ENCODE measurements at places on chromosomes 11 and 22.

- DNase-seq, result no peak
Measured at GRCh38 chr11:112334381-112334780, 73.7 kb upstream of the PLET1 start.

GRCh38 chr11:3860375-3860774 is 4.9 kb downstream of the STIM1 start:
- DNase-seq, result no peak

GRCh38 chr22:35335936-35336781 is 36.5 kb downstream of the TOM1 start:
- no peak for DNase-seq

DNA sequence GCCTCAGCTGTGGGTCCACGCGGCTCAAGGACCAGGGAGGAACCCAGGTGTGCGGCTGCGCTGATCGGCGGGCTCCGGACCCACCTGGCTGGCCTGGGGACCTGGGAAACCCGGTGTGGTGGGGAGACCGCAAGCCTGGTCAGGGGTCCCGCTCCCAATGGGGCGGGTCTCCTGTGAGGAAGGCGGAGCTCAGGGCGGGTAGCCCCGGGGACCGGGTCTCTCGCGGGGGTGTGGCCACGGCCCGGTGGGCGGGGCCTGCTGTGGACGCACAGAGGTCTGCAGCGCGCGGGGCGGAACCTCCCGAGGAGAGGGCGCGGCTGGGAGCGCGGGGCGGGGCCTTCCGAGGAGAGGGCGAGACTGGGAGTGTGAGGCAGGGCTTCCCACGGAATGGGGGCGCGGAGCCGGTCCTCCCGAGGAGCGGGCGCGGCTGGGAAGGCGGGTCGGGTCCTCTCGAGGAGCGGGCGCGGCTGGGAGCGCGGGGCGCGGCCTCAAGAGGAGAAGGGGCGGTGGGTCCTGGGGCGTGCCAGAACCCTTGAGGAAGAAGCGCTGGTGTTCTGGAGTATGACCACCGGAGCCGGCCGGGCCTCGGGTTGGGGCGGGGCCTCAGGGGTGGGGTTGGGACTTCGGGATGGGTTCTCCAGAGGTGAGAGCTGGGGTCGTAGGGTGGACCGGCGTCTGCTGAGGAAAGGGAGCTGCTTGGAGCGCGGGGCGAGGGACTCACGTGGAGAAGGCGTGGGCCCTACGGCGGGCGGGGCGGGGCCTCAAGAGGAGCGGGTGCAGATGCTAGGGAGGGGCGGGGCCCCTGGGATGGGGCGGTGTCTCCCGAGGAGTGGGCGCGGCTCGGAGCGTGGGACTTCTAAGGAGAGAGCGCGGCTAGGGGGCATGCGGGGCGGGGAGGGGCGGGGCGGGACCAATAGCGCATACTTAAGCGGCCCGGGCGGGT is 20.8 kb downstream of the DGCR6L start:
- peak; percentile 57 for DNase-seq

DNA sequence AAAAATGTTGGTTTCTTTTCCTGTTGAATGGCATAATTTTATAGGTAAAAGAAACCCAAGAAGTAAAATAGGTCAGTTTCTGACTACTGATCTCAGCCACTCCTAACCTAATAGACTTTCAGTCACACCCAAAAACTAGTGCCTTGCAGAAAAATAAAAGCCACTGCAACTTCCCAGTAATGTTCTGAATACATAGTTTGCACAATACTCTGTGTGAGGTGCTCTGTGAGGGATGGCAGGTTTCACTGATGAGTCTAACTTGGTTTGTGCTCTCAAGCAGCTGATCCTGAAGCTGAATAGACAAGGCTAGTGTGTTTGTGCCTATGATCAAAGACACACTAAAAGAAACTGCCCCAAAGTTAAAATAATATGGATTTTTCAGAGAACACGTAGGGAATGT is 758.3 kb downstream of the NELL1 start:
- no peak for DNase-seq

GRCh38 chr11:2380396-2380795 is 3.3 kb downstream of the CD81 start:
- no peak for DNase-seq

DNA sequence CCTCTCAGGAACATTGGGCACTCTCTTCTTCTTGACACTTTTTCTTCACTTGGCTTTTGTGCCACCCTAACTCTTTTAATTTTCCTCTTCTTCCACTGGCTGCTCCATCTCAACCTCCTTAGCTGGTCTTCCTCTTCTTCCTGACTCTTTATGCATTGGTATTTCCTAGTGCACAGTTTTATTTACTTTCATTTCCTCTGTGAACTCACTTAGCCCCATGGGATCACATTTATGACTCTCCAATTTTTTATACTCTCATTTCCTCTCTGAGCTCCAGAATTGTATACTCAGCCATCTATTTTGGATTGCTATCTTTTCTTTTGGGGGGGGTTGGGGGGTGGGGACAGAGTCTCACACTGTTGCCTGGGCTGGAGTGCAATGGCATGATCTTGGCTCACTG is 38.5 kb upstream of the LARGE1 start:
- DNase-seq, result no peak

GRCh38 chr11:41065432-41065831 is 394.0 kb downstream of the LRRC4C start:
- DNase-seq, result no peak

DNA sequence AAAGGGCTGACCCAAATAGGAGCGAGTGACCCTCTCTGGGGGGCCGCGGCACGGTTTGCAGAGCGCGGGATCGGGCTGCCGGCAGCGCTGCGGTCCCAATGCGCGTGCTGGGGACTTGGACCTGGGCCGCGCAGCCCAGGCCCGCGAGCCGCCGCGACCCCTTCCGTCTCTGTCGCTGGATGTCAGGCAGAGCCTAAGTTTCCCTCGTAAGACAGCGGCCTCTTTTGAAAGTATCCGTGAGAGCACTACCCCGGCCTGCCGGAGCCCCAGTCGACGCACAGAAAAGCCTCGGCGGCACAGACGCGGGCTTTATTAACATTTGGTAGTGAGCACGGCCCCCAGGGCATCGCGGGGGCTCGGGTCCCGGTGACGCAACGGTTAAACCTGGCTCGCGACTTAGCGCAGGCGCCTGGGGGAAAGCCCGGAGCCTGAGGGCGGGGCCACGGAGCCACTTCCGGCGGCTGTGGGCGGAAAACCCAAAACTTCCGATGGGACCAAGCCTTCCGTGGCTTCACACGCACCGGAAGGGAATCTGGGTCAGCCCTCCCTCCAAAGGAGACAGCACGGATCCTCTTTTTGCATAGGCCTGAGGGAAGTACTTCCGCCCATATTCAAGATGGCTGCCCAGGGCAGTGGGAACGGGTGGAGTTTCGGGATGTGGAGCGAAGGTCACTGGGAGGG is 14.8 kb downstream of the BAD start:
- peak; percentile 100 for DNase-seq

GRCh38 chr11:74232311-74232950 is 61.3 kb downstream of the PPME1 start:
- no peak for DNase-seq

DNA sequence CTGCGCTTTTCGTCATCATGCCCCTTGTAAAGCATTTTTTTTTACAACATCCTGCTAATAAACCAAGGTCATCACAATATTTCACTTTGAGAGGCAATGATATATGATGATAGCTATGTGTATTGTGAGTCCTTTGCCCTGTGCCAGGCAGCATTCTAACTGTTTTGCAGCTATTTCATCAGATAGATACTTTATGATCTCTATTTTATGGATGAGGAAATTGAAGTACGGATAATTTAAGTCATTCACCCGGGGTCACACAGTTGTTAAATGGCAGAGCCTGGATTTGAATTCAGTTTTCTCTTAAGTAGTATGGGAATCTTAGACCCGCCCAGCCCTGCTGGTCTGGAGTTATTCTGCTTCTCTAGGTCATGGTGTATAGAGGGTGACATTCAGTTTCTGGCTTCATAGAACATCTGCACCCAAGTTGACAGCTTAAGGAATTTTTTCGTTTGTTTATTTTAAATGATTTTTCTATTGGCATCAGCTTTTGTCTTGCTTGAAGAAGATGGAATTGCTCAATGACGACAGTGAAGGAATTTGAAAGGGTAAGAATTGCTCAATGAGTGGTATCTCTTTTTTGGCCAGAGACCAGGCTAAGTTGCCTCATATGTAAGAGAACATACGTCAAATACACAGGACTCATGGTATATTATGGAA is 926 bp downstream of the PRR5L start:
- DNase-seq, result no peak

- no peak for DNase-seq
Measured at GRCh38 chr22:50268655-50269113, 1.5 kb downstream of the MAPK11 start.

- no peak for DNase-seq
Measured at GRCh38 chr11:108853151-108853550, 188.3 kb downstream of the DDX10 start.

DNA sequence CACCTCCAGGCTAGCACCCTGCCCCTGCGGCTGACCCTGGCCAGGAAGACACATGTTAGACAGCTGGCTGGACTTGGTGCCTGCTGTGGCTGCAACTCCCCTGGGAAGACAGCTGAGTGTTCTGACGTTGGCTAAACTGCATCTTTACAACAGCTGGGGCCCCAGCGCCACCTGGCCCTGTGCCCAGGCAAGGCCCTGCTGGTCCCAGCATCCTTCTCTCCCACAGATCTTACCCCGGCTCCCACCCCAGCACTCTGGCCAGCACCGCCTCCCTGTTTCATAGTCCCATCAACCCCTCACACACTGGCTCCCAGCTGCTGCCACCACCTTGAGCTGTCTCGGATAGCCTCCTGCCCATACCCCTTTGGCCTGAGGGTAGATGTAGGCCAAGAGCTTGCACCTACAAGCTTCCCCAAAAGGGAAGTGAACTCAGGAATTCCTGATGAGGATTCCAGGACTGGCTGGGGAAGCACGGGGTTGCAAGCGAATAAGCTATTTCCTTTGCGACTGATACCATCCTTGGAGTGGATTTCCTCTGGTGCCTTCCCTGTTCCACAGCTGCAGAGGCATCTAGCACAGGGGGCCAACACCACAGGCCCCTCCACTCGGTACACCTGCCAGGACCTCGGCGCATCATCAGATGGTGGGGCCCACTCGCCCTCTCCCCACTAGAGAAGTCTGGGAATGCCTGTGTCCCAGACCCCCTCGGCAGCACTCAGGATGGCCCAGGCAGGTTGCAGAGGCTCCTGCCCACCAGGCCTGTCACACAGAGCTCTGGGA is 28.5 kb downstream of the RSPH14 start:
- no peak for DNase-seq

- DNase-seq, result peak; percentile 11
Measured at GRCh38 chr11:16960250-16960649, 54.0 kb downstream of the PLEKHA7 start.

GRCh38 chr22:37433786-37434185 is 6.5 kb upstream of the ELFN2 start:
- DNase-seq, result no peak

GRCh38 chr11:67167091-67167490 is 48.0 kb downstream of the KDM2A start:
- no peak for DNase-seq

GRCh38 chr11:111765320-111765983 is 737 bp downstream of the PPP2R1B start:
- DNase-seq, result no peak

DNA sequence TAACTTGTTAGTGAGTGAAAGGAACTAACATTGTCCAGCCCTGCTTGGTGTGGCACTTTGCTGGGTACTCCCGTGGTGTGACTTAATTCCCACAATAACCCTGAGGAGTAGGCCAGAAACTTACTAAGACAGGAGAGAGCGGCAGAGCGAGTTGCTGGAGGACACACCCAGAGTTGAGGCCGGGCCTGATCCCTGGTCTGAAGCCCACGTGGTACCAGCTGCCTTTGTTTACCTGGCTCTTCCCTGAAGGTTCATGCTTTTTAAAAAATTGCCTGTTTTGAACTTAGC is 594 bp downstream of the MPST start:
- DNase-seq, result peak; percentile 38

- peak; percentile 69 for DNase-seq
Measured at GRCh38 chr11:131246663-131247062, 123.8 kb upstream of the NTM start.

DNA sequence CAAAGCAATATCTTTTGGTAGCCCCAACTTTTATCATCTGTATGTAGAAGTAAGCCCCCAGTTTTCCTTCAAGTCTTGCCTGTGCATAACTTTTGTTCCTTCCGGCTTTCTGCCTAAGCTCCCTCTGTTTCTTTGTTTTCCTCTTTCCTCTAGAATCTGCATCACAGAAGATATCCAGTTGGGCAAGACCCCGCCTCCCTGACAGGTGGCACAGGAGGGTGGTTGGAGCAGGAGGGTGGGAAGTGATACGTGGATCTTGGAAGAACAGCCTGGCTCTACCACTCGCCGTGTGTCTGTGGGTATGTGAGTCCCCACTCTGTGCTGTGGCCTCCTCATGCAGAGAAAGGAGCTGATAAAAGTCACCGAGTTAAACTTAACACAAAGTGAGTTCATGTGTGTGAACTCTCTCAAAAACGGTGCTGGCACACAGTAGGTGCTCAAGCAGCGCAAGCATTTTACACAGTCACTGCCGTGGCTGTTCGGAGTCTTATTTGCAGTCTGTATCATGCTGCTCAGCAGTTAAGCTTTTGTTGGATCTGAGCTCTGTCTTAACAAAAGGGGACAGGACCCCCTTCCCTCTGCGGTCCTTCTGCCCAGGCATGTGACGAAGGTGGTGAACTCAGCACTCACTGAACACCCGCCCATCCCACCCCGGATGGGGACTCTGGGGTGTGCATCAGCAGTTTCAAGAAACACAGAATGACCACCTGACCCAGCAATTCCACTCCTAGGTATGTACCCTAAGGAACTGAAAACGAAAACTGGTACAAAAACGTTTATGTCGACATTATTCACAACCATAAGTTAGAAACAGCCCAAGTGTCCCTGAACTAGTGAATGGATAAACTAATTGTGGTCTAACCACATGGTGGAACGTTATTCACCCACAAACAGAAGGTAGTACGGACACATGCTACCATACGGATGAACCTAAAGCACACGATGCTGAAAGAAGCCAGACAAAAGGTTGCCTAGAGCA is 249.1 kb downstream of the CTTN start:
- DNase-seq, result no peak

DNA sequence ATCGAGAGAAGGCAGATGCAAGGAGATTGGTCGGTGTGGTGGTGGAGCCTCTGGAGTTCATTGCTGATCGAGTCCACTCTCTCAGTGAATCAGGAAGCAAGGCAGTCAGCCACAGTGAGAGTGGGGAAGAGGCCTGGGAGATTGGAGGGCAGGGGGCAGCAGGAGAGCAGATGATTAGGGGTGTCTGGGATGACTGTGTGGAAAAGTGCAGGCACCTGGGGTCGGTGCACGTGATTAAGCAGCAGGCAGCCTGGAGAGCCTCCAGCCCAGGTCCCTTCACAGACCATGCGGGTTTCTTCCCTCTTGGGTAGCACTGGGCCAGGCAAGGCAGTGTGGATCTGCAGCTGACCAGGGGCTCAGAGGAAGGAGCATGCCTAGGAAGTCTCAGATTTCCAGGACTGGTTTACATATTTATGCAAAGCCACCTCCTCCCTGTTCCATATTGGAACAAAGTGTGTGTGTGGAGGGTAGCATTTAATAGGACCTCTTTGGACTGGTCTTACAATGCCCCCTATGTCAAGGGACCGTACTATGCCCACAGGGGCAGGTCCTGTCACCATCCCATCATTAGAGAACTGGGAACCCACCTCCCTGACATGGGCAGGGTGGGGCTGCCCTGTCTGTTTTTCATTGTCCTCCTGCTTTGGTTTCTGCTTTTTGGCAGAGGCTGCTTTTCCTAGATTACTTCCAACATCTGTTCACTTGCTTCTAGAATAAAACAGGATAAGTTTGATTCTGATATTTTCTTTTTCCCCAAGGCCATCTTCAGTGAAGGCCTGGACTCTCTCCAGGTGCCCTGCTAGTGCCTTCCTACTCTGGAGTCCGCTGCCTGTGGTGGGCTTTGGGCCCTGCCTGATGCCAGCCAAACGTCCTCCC is 14.0 kb upstream of the GDPD5 start:
- DNase-seq, result peak; percentile 84

GRCh38 chr11:134485316-134485715 is 73.3 kb upstream of the B3GAT1 start:
- DNase-seq, result no peak

Data from NCI-H526 (cell line).